ENCODE measurements at places on chromosomes 5 and 9. TPM values are rescaled to one million over a fixed set of nuclear protein-coding genes. Genes with fewer than 3 reads are reported as not detected.
A peak's percentile ranks its signal among the peaks of the same experiment; 100 is the strongest.

DNA sequence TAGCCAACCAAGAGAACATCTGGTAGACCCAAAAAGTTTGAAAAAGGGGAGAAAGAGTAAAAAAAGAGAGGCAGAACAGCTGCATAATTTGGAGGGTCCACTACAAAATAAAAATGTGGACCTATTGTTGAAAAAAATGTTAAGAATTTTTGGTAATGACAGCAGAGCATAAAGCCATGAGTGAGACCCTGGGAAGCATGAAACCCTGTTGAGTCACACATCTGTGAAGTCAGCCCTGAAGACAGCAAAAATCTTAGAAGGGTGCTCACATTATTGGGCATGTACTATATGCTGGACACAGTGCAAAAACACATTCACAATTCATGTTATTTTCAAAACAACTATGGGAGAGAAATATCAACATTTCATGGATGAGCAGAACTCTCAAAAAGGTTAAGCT, 56.4 kb upstream of the LIFR start:
- no peak for DNase-seq

DNA sequence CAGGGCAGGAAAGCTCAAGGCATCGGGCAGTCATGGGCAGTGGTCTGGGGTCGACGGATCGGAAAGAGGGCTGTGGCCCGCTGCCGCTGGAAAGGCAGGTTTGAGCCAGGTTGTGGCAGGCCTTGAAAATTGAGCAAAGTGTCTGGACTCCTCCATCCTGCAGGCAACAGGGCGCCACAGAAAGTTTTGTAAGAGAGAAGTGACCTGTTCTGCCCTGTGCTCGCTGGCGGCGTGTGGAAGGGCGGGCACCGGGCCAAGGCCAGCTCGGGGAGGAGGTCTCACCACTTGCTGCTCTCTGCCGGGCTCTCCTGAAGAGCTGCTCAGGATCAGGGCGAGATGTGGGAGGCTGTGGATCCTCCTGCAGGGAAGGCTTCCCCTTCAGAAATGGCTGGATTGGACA, 41.4 kb upstream of the FAT2 start:
- no peak for DNase-seq

GRCh38 chr5:132384506-132385050, 15.1 kb downstream of the SLC22A5 start:
- DNase-seq: no peak

- no peak for DNase-seq
These were observed 114.1 kb downstream of the ANKRD55 start for GRCh38 chr5:56119050-56119449.

- no peak for DNase-seq
These were observed 151.9 kb downstream of the INSYN2B start for GRCh38 chr5:169828385-169828784.

- DNase-seq: peak; percentile 19
These were observed 37.9 kb downstream of the SLC27A6 start for GRCh38 chr5:129003232-129003631.

- DNase-seq: no peak
These were observed 13.0 kb downstream of the ROR2 start for GRCh38 chr9:91937056-91937455.

GRCh38 chr5:34707451-34708107, 51.5 kb downstream of the RAI14 start:
- DNase-seq: no peak

GRCh38 chr5:88551724-88552345, 283.2 kb upstream of the TMEM161B start:
- no peak for DNase-seq

- DNase-seq: no peak
These were observed 706.6 kb upstream of the RGMB start for GRCh38 chr5:98066910-98067309.

- no peak for DNase-seq
These were observed 193.7 kb downstream of the BRINP1 start for GRCh38 chr9:119175581-119175980.

DNA sequence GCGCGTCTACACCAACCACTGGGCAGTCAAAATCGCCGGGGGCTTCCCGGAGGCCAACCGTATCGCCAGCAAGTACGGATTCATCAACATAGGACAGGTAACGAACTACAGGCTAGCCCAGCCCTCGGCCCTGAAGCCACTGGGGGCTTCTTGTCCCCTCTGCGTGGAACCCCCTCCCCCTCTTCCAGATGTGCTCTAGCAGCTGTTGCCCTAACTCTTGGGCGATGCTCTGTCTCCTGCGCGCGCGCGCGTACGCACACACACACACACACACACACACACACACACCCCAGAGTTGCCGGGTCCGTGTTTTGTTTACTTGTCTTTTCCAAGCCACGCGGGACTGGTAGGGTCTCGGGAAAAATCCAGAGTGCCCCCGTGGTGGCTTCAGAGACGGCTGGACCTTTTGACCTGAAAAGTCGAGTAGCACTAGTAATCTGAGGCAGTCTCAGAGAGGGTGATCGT, 836 bp downstream of the PCSK5 start:
- no peak for DNase-seq

DNA sequence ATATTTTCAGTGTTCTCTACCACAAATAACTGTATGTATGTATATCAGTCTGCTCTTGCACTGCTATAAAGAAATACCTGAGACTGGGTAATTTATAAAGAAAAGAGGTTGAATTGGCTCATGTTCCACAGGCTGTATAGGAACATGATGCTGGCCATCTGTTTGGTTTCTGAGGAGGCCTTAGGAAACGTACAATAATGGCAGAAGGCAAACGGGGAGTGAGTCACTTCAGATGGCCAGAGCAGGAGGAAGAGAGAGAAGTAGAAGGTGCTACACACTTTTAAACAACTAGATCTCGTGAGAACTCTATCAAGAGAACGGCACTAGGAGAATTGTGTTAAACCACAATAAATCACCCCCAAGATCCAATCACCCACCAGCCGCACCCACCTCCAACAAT, 121.7 kb downstream of the ADAMTS6 start:
- no peak for DNase-seq

Gene SYK
- 12.3 TPM for total RNA-seq

Gene GALNT12
- total RNA-seq: 10.2 TPM

Gene TOR4A
- 33.5 TPM for total RNA-seq

Gene FBN2
- 31.9 TPM for total RNA-seq

Gene HSDL2
- total RNA-seq: 11.2 TPM

Gene DMRT3
- total RNA-seq: 0.34 TPM

Gene PCDHAC1
- total RNA-seq: 0.07 TPM

Gene TAF11L3
- total RNA-seq: not detected

Data from kidney epithelial cell (primary cell).